ENCODE measurements at places on chromosomes 1 and 21.
A peak's percentile ranks its signal among the peaks of the same experiment; 100 is the strongest.

- no peak for DNase-seq
Measured at GRCh38 chr21:35314857-35315582, 265.9 kb upstream of the RUNX1 start.

- DNase-seq, result peak; percentile 61
Measured at GRCh38 chr21:25701529-25701928, 33.2 kb downstream of the ATP5PF start.

DNA sequence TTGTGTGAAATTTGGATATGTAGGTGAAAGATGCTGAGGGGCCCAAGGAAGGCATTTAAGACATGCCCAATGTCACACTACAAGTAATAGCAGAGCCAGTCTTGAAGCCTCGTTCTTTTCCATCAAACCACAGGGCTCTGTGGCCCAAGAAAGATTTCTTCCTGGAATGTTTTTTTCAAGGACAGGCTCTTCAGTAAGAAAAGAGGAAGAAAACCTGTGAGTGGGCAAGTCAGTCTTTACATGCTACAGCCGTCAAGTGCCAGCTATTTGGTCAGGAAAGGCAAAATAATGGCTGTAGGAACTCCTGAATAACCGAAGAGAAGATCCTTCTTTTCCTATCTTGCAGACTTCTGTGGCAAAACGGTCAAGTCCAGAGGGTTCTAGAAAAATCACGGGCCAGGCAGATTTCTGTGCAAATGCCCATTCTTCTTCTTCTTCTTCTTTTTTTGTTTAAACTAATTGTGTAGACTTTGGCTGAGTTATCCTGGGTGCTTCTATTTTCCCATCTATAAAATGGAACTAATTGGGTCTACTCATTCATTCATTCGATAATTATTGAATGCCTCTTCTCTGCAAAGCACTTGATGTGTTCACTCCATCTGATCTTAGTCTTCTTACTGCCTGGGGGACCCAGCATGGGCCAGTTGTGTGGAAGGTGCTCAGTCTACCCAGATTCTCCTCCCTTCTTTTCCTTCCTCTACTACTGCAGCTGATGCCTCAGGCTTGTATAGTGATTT, 1.9 kb upstream of the ID3 start:
- DNase-seq, result no peak

- DNase-seq, result no peak
Measured at GRCh38 chr1:41241749-41242341, at the start of gene SCMH1. Gene SCMH1 (minus strand): TSS chr1:41242306. CDS start chr1:41186133, 56,173 bp downstream.

DNA sequence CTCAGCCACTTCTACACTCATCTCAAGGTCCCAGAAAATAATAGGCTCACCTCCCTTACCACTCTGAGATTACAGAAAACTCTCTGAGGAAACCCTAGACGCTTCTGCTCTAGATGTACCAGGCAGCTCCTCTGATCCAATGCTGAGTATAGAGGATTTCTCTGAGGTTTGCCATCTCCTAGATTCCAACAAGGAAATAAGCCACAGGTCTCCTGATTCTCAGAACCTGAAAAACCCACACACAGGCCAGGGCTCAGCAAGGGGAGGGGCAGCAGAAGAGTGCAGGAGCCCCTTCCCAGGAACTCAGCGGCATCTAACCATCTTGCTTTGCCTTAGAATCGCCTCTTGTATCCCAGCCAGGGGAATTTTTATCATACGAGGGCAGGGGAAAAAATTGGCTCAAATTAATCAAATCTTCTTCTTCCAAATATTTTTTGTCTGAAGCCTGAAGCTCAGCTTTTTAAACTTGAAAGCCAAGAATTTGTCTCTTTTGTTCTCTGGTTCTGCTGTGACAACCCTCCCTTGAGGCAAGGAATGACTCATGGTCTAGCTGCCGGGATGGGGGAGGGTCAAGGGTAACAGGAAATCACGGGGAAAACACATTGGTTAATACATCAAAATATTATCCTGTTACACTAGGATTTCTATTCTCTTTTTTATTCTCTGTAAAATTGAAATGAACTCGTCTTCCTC, 30.8 kb downstream of the GORAB start:
- no peak for DNase-seq

GRCh38 chr1:30286241-30286987, 437.0 kb downstream of the MATN1 start:
- DNase-seq, result no peak

DNA sequence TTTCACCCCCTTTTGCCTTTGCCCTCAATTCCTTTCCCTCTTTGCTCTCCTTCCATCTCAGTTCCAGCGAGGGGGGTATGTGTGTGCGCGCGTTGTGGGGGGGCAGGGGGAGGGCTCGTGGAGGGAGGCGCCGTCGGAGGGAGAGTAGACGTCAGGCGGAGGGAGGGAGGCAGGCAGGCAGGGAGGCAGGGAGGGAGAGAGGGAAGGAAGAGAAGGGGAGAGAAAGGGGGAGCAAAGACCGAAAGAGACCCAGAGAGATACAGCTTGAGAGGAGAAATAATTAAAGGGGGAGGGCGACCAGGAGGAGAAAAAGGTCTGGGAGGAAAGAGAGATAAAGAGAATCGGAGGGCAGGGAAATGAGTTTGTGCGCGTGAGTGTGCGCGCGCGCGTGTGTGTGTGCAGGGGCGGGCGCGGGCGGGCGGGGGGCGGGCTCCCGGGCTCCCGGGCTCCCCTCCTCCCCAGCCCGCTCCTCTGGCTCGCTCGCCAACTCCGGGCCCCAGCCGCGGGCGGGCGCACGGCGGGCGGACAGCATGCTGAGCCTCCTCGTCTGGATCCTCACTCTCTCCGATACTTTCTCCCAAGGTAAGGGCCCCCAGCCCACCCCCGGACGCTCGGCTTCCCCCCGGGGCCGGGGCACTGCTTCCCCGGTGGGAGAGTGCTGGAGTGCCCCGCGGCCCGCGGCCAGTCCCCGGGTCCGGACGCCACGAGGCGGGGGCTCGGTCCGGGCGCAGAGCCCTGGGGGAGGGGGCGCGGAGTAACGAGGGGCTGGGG, at the start of gene KIRREL1:
Gene KIRREL1, plus strand, starts transcription at position 499 of the 771 bp plus-strand sequence. Its CDS starts 32 bp downstream, at position 531.
- peak; percentile 65 for DNase-seq

DNA sequence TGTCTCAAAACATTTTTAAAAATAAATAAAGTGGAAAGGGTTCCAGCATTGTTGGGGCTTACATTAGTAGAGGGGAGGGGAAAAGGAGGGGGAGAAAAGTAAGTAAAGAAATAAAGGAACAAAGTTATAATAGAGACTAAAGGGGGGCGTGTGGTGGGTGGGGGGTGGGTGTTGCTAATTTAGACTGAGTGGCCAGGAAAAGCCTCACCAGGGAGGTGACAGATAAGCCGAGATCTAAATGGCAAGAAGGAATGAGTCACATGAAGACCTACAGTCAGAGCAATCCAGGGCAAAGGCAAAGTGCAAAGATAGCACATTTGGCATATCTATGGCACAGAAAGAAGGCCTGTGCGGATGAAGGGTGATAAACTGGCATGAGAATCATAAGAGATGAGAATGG, 7.5 kb downstream of the MPL start:
- DNase-seq, result no peak

DNA sequence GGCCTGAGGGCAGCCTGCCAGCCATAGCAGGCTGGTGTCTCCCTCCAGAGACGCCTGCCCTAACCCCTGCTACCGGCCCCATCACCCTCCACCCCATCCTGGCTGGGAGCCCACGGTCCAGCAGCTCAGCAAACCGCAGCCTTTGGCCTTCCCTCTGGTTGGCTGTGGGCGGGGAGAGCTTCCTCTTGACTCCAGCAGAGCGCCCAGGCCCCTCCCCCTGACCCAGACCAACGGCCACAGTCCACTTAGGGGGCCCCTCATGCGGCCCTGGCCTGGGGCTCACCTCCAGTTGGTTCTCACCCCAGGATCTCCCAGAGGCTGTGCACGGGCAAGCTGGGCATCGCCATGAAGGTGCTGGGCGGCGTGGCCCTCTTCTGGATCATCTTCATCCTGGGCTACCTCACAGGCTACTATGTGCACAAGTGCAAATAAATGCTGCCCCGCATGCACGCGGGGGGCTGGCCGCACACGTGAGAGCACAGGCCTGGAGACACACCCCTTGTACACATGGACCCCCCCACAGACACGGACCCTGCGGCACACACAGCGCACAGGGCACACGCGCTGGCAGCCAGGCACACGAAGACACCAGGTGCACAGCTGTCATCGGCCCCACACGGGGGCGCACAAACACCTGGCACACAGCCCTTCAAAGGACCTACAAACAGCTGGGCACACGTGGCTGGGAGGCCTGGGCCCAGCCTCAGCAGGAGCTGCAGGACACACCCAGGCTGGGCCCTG, 3.1 kb downstream of the SMIM1 start:
- peak; percentile 58 for DNase-seq

GRCh38 chr1:246597340-246597739, 31.1 kb downstream of the CNST start:
- no peak for DNase-seq

DNA sequence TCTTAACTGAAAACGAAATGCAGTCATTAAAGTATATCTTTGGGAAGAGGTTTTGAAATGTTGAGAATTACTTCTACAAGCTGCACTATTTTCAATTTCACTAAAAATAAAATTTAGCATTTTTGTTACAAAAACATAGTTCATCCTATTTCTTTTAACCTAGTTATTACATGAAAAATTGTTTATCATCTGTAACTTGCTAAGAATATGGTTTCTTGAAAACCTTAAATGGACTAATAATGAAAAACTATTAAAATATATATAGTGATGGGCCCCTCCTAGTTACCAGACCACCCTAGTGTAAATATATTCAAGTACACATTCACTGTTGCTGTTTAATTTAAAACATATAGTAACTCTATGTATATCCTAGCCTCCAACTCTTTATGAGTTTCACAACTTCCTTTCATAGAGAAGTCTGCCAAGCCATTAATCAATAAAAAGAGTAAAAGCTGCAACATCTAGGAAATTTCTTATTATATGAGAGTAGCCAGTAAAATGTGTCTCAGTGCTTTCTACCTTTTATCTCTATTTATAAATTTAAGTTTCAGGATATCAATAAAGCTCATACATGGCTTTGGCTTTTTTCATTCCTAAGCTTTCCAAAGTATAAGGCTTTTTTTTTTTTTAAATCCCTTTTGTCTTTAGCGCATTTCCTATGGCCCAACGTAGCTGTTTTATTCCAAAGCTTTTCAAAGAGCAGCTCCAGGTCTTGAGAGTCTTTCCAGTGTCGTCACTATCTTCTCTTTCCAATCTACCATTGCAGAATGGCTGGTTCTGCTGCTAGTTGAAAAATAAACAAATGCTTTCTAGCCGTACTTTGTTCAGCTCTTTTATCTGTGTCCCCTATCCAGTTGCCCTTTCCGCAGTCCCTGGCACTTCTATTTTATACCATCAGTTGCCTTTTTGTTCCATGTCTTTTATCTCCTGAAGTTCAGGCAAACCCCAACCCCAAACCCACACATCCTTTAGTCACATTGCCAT, 6.5 kb downstream of the IRF2BP2 start:
- peak; percentile 89 for DNase-seq

GRCh38 chr1:116308276-116308675, 64.8 kb upstream of the ATP1A1 start:
- DNase-seq, result no peak

DNA sequence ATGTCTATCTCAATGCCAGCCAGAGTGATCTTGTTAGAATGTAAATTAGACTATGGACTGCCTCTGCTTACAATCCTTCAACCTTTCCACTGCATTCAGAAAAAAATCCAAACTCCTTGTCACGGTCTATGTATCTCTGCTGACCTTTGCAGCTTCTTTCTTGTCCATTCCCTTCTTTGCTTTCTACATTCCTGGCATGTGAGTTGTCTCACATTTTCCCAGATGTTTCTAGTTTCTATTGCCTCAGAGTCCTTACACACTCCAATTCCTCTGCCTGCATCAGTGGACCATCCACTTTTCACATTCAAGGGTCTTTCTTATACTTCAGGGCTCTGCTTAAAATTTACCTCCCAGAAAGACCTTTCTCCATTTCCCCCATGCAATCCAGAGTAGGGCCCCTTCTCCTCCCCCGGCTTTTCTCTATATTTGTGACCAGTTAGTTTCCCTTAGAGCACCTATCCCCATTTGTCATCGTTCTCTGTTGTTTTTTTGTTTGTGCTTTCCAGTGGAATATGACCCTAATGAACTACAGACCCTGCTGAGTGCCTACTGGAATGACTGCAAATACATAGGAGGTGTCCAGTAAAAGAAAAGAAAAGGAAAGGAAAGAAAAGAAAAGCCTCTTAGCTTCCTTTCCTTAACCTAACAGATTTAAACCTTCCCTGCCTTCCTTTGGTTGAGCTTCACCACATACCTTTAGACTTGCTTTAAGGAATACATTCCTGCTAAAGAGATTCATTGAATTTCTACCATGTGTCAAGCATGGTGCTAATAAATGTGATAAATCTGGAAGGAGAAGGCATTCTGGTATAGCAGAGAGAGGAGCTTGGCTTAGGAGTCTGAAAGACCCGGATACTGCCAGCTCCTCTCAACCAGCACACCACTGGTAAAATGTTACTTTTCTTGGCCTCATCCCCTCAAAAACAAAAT, 102.0 kb downstream of the DIRAS3 start:
- no peak for DNase-seq

GRCh38 chr1:175131095-175131494, 61.5 kb downstream of the KIAA0040 start:
- DNase-seq, result no peak

DNA sequence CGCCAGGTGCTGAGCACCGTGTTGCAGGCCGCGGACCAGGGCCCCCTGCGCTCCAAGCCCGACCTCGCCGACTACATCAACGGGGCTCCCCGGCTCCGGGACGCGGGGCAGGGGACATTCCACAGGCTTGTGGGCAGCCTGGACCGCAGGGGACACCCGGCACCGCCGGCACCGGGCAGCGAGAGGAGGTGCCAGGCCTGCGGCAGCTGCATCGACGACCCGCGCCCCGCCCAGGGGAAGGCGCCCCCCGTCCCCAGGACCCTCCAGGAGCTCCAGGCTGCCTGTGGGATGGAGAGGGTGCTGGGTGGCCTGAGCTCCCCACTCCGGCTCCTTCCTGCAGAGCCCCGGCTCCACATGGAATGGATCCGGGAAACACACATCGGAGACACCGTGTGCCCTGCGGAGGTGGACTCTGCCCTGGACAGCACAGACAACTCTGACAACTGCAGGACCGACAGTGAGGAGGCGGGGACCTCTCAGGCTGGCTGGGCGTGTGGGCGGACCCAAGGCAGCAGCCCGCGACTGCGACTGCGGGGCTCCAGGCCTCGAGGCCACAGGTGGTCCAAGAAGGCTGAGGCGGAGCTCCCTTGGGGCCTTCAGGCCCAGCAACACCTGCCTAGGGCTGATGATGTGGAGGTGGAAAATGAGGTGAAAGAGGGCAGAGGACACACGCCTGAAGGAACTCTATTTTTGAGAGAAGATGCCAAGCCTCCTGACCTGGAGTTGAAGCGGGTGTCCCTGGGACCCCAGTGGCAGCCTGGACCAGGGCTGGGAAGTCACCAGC, 22.8 kb downstream of the KIAA1614 start:
- DNase-seq, result no peak

GRCh38 chr21:45153358-45154318, 79.3 kb downstream of the ADARB1 start:
- DNase-seq, result no peak

DNA sequence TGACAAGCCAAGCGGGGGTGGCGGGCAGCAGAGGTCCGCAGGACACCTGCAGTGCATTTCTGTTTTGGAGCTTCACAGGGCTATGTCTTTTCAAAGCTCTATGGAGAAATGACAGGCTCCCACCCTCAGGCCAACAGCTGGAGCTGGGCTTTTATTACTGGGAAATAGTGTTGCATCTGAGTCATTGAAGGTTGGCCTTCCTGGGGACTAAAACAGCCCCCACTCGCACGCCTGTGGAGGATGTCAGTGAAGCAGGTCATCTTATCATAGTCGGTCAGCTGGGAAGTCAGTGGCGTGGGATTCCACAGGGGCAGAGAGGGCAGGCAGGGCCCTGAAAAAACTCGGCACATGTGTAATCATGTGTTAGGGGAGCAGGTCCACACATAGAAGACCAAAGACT, 55.3 kb downstream of the NTPCR start:
- DNase-seq, result no peak

All from T47D (cell line).